Smooth muscle cell of the brain vasculature (primary cell): ENCODE measurements at places on chromosomes 4 and X.

- no peak for DNase-seq
Measured at GRCh38 chrX:39258331-39258730, 457.1 kb downstream of the MID1IP1 start.

- no peak for DNase-seq
Measured at GRCh38 chr4:8230891-8231290, 31.8 kb downstream of the SH3TC1 start.

- no peak for DNase-seq
Measured at GRCh38 chr4:8030121-8030781, 90.6 kb upstream of the AFAP1 start.

DNA sequence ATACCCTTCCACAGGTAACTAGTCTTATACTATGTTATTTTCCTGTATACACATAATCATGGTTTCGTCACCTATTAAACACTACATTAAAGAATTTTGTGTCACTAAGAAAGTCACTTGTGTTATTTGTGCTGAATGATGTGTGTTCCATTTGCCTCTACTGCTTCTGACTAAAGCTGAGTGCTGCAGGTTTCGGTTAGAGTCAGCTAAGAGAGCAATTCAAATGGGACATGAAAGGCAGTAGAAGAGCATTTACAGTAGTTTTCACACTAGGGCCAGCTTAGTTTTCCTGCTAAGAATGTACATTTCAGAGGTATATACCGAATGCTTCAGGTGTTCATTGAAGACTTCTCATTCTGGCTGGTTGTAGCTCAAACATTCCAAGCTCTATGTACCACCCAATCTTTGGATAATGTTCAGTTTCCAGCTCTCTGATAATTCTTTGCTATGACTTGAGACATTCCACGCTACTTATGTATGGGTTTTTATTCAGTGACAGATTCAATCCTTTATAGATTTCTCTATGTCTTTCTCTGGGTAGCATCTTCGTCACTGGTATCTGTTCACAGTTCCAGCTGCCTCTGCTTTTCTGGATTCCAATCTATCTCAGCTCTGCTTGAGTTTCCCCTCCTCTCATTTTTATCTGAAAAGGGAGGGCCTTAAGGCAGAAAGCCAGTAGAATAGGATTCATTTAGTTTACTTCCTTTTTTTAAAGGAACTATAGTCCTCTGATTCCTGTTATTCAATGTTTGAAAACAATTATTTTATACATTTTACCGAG is 164.4 kb downstream of the CXXC4 start:
- DNase-seq, result no peak

GRCh38 chr4:65190780-65191179 is 479.5 kb downstream of the EPHA5 start:
- no peak for DNase-seq

DNA sequence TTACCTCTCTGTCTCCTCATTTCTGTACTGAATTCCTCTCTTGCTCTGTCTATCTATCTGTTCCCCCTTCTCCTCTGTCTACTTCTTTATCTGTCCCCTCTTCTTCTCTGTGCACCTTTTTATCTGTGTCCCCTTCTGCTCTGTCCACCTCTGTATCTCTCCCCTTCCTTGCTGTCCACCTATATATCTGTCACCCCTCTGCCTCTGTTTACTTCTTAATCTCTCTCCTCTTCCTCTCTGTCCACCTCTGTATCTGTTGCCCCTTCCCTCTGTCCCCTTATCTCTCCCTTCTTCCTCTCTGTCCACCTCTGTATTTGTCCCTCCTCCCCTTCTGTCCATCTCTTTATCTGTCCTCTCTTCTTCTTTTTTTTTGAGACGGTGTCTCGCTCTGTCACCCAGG is 8.9 kb downstream of the CCDC22 start:
- DNase-seq, result no peak

DNA sequence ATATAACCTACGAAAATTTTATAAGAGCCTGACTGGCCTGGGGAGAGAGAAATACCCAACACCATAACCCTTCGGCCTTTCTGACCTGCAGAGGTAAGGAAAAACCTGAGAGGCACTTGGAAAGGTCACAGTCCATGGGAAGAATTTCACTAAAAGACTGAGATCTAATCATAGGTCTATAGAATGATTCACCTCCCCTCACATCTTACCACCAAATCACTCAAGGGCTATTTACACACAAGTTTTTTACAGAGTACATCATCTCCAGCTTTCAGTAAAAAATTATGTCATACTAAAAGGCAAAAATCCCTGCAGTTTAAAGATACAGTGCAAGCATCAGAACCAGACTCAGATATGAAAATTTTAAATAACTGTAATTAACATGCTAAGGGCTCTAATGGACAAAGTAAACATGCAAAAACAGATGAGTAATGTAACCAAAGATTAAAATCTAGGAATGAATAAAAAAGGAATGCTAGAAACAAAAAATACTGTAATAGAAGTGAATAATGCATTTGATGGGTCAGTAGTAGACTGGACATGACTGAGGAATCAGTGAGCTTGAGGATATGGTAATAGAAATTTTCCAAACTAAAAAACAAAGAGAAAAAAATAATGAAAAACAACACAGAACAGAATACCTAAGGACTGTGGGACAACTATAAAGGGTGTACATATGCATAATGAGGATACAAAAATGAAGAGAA is 32.1 kb upstream of the SLC16A2 start:
- DNase-seq, result no peak

DNA sequence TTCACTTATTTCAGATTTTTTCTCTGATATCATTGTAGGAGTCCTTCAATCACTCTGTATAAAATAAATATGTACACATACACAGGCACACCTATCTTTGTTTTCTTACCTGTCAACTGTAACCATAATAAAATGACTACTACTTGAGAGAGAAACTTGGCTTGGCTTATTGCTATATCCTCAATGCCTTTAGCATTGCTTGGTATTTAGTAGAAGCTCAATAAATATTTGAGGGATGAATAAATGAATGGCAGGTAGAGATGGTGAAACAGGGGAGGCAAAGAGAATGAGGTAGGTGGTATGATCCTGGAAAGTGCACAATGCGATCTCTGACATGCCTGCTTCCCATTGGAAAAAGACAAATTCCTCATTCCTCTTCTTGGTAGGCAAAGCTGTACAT is 21.8 kb upstream of the CXCL6 start:
- no peak for DNase-seq
